Calu3 (cell line): ENCODE measurements at places on chromosomes 7 and 10. TPM values are rescaled to one million over a fixed set of nuclear protein-coding genes. Genes with fewer than 3 reads are reported as not detected.

Gene PAPOLB
- total RNA-seq, result 0.07 TPM in 1 of 2 replicates, not detected in the other

Gene GHRHR
- total RNA-seq, result not detected in 2 replicates

Gene ANK3
- 29.8 and 32.9 TPM in 2 replicates for total RNA-seq

Gene SPDYE2B
- not detected in 2 replicates for total RNA-seq

Gene HOXA1
- total RNA-seq, result 0.24 and 0.44 TPM in 2 replicates

Gene AKR1C8
- total RNA-seq, result not detected in 2 replicates

Gene SUN3
- 1.1 and 1.8 TPM in 2 replicates for total RNA-seq

Gene NOS3
- 0.71 and 1.1 TPM in 2 replicates for total RNA-seq

Gene AKR1C4
- total RNA-seq, result 0.40 and 0.76 TPM in 2 replicates

Gene NUTM2E
- not detected in 2 replicates for total RNA-seq

Gene FAM237B
- not detected in 2 replicates for total RNA-seq

Gene SORCS1
- total RNA-seq, result not detected in 2 replicates

Gene TMEM213
- total RNA-seq, result 9.8 and 11.3 TPM in 2 replicates

Gene MCMBP
- total RNA-seq, result 38.1 and 40.3 TPM in 2 replicates

Gene FOXP2
- total RNA-seq, result 1.6 and 2.5 TPM in 2 replicates

Gene MRLN
- total RNA-seq, result not detected in 2 replicates

Gene ATOH7
- total RNA-seq, result not detected in 2 replicates

Gene FXYD4
- not detected in 2 replicates for total RNA-seq

Gene SUFU
- total RNA-seq, result 6.7 and 7.0 TPM in 2 replicates

Gene GPRIN2
- total RNA-seq, result 9.5 and 12.8 TPM in 2 replicates

Gene ASIC3
- total RNA-seq, result 11.7 and 13.6 TPM in 2 replicates

Gene KLHL7
- total RNA-seq, result 35.2 and 37.8 TPM in 2 replicates

Gene CELF2
- total RNA-seq, result not detected in 2 replicates

Gene C10orf67
- 0.44 and 0.45 TPM in 2 replicates for total RNA-seq

Gene TLL2
- total RNA-seq, result 0.44 and 0.66 TPM in 2 replicates

Gene CTAGE15
- total RNA-seq, result 2.3 and 3.6 TPM in 2 replicates

Gene WIPF3
- total RNA-seq, result 4.9 and 6.4 TPM in 2 replicates

Gene PILRA
- 3.1 and 3.3 TPM in 2 replicates for total RNA-seq

Gene SLC16A9
- total RNA-seq, result 2.2 and 2.4 TPM in 2 replicates

Gene BTBD16
- 0.35 TPM in 1 of 2 replicates, not detected in the other for total RNA-seq

Gene CALHM3
- total RNA-seq, result not detected in 2 replicates

Gene EGR2
- total RNA-seq, result 0.68 and 1.1 TPM in 2 replicates

Gene CPXM2
- total RNA-seq, result not detected in 2 replicates

Gene GBX1
- total RNA-seq, result not detected in 2 replicates

Gene GATAD1
- total RNA-seq, result 22.5 and 26.0 TPM in 2 replicates

Gene MYPN
- total RNA-seq, result 0.38 and 0.56 TPM in 2 replicates

Gene DRGX
- not detected in 2 replicates for total RNA-seq

Gene HOXA2
- total RNA-seq, result 1.9 and 3.2 TPM in 2 replicates

Gene VENTX
- total RNA-seq, result not detected in 2 replicates

Gene CFAP58
- total RNA-seq, result not detected in 2 replicates

Gene STOX1
- 2.7 TPM in 2 replicates for total RNA-seq

Gene KCNMA1
- total RNA-seq, result 0.45 and 0.59 TPM in 2 replicates

Gene SYNPO2L
- 0.34 TPM in 1 of 2 replicates, not detected in the other for total RNA-seq

Gene METTL27
- total RNA-seq, result 14.3 TPM in 2 replicates

Gene UNCX
- not detected in 2 replicates for total RNA-seq

Gene PRKAR2B
- total RNA-seq, result 1.5 and 3.1 TPM in 2 replicates

Gene TEX47
- total RNA-seq, result not detected in 2 replicates

Gene LGI1
- not detected in 2 replicates for total RNA-seq
